ENCODE measurements at places on chromosomes 4 and X.
A peak's percentile ranks its signal among the peaks of the same experiment; 100 is the strongest.

GRCh38 chr4:83993774-83994173 is 457.9 kb downstream of the GPAT3 start:
- no peak for DNase-seq

DNA sequence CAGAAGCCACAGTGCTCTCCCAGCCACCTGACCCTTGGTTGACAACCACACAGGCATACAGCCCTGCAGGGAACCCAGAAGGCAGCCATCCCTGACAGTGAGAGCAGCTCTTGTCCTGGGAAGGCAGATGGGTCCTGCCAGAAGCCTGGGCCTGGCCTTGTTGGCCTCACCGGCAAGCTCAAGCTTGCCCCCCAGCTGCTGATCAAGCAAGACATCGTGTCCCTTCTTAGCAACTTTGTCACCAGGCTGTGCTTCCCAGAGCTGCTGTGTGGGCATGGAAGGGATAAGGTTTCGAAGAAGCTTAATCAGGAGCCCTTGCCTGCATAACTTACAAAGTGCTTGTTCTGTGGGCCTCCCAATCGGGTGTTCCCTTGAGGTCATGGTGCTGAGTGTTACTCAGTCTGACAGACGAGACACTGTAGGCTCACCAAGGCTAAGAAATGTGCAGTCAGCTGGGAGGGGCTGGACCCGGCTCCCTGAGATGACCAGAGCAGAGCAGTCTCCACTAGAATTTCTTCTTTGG is 6.8 kb upstream of the ABLIM2 start:
- no peak for DNase-seq

DNA sequence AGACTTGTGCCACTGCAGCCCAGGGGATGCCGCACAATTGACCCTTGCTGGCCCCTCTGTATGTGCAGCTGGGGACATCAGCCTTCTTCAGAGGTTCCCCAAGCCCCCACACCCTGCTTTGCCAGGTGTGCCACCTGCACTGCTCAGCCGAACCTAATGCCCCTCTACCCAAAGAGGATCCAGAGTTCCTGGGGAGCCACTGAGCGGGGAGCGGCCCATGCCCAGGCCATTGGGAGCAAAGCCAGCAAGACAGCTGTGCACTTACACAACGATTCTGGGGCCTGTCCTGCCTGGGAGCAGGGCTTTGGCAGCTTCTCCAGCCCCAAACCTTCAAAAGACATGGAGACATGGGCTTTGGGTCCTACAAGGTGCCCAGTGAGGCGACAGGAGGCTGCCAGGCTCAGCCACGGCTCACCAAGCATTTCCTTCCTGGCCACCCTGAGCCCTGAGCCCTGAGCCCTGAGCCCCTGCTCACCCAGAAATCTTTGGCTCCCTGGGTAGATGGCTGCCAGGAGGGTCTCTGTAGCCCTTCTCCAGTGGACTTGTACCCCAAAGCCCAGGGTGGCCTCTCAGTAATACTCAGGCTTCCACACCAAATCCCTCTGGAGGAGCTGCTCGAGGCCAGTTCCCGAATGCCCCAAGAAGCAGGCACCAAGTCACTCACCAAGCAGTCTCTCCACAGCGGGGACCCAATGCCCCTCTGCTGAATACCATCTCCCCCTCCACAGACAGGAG is 13.0 kb downstream of the PNMA6E start:
- no peak for DNase-seq

- DNase-seq: peak; percentile 74
These were observed 38.5 kb downstream of the HERC3 start for GRCh38 chr4:88630756-88631155.

All from choroid plexus epithelial cell (primary cell).